Stimulated activated CD8-positive, alpha-beta memory T cell treated with anti-CD3 and anti-CD28 coated beads, Interleukin-7, amount 100 ng/mL, for 4 hours (primary cell): ENCODE measurements at places on chromosomes 1 and 21.

DNA sequence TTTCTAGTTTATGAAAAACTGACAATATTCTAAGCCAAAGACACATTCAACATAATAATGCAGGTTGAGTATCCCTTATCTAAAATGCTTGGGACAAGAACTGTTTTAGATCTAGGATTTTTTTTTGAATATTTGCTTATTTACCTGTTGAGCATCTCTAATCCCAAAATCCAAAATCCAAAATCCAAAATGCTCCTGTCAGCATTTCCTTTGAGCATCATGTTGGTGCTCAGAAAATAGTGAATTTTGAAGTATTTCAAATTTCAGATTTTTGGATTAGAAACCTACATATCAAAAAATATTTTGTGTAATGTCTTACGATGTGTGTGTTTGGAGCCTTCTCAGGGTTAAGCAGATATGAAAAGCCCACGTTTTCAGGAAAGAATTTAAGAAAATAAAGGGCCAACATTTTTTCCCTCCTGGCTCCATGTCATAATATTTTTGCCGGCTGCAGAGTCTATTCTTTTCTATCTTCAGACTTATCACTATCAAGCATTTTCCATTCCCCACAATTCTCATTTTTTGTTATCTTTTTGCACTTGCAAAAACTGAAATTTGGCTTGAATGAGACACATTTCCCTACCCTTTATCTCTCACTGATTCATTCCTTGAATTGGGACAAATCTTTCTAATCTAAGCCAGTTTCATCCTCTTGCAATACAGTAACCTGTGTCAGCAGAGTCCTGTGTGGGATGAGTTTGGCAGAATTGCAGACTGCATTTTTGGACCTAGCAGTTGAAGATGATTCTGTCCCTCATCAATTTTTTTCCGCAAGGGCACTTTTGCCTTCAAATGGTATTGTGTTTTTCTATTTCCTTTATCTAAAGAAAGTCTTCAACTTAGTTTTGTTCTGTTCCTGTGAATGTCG lies 233.9 kb downstream of the DISC1 start:
- no peak for DNase-seq

DNA sequence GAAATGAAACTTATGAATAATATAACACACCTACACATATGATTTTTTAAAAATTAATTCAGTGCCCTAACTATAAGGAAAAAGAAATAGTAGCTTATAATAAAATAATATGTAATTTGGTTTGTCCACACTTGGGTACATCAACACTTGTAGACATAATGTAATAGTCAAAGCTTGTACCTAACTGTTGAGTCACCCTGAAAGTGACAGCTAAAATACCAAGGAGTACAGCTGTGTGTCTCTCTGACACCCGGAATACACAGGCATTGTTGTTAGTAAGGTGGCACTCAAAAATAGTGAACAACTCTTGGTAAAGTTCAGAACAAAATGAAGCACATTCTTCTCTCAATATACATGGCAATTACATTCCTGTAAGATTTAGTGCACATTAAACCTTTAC lies 243.4 kb downstream of the TRABD2B start:
- DNase-seq: no peak

DNA sequence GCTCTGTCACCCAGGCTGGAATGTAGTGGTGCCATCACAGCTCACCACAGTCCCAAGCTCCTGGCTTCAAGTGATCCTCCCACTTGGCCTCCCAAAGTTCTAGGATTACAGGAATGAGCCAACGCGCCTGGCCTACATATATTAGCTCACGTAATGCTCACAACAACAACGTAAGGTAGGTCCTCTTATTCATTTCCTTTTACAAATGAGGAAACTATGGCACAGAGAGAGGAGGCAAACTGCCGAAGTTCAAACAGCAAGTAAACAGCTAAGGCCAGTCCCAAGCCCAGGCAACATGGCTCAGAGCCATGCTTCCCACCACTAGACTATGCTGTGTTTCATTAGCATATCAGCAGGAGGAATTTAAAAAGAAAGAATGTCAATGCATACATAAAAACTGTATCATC lies 284.4 kb downstream of the VAV3 start:
- no peak for DNase-seq

GRCh38 chr1:235650341-235651169 lies 971 bp upstream of the GNG4 start:
- no peak for DNase-seq

DNA sequence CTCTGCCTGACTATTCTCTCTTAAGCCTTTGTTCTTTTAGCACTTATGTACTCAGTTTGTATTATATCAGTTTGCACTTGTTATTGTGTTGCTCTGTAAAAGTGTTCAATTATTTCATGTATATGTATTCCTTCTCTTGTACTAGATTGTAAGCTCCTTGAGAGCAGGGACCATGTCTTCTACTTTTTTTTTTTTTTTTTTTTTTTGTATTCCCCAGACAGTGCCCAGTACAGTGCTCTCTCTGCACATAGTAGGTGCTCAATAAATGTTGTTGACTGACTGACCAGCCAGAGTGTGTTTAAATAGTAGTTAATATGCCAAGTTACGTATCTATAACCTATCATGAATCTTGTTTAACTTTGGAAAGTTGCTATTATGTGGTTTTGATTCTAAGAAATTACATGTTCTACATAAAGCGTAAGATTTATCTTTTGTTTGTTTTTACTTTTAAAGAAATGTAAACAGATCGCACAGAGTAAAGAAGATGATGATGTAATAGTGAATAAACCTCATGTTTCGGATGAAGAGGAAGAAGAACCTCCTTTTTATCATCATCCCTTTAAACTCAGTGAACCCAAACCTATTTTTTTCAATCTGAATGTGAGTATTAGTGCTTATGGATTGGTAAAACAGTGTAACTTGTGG lies 16.1 kb downstream of the SON start:
- DNase-seq: no peak
